H9 (cell line): ENCODE measurements at places on chromosomes 3 and 15.
A peak's percentile ranks its signal among the peaks of the same experiment; 100 is the strongest.

DNA sequence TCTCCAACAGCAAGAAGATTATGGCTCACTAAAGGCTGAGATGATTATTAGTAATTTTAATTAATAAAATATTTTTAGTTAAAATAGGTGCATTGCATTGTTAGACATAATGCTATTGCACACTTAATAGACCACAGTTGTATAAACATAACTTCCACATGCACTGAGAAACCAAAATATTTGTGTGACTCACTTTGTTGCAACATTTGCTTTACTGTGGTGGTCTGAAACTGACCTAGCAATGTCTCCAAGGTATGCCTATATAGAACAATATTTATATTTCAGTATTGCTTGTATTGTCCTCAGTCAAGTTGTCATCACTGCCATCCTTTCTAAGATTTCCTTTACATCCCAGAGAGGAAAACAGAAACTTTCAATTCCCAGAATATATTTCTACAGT lies 1215.2 kb downstream of the SI start:
- no peak for DNase-seq

- DNase-seq = no peak
Observed at GRCh38 chr3:131704098-131704497, 201.3 kb upstream of the MRPL3 start.

DNA sequence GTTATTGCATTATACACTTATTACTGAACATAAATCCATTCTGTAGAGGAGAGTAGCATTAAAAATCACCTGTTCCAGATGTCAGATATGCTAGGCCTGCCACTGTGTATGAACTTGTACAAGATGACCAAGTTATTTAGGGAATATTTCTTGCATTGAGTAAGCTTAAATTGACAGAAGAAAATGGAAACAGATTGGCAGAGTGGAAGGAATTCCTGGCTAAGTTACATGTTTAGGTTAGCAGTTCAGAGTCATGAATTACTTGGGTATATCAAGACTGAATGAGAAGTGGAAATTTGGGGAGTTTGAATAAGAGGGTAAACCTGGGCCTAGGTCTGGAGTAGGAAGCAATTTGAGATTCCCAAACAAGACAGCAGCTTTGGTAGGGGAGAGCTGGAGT lies 44.6 kb downstream of the ARHGAP31 start:
- DNase-seq = no peak

DNA sequence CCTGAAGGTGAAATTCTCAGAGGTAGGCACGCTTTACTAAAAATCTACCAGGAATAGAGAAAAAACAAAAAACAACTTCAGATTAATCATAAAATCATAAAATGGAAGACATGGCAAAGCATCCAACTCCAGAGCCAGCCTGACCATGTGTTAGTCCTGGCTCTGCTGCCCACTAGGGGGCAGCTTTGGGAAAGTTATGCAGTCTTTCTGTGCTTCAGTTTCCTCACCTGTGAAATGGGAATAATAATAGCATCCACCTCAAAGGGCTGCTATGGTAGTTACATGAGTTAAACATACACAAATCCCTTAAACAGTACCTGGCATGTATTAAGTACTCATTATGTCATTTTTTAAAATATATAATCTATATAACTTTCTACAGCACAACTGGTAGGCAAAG lies 52.3 kb downstream of the WNT5A start:
- DNase-seq = peak; percentile 43

- DNase-seq = no peak
Observed at GRCh38 chr15:43943511-43943910, 116.7 kb downstream of the WDR76 start.

GRCh38 chr3:27943106-27943505 lies 221.0 kb upstream of the EOMES start:
- DNase-seq = peak; percentile 64

DNA sequence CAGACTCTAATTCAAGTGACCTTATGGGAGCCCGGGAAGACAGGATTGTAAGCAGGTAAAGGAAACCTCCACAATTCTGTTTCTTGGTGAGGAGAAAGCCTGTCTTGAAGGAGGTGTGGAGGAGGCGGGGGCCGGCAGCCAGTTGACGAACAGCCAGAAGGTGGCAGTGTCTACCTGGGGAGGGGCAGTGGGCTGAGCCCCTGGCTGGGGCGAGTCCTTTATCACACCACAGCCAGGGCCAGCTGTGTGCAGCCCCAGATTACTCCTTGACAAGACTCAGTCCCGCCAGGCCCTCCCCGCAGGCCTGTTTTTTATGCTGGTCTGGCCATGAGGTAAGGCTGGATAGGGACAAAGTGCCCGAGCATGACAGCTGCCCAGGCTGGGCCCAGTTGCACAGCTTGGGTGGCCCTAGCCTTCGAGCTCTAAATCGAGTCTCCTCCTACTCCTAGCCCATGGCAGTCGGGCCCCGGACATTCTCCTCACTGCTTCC lies 40.9 kb upstream of the IDH2 start:
- DNase-seq = peak; percentile 94

GRCh38 chr3:143613226-143613625 lies 235.0 kb downstream of the SLC9A9 start:
- DNase-seq = no peak

GRCh38 chr3:191414732-191415131 lies 46.2 kb upstream of the PYDC2 start:
- no peak for DNase-seq

- DNase-seq = peak; percentile 41
Observed at GRCh38 chr3:194275721-194276120, 75.4 kb downstream of the CPN2 start.

GRCh38 chr3:52002748-52003147 lies 7.1 kb upstream of the RPL29 start:
- no peak for DNase-seq

DNA sequence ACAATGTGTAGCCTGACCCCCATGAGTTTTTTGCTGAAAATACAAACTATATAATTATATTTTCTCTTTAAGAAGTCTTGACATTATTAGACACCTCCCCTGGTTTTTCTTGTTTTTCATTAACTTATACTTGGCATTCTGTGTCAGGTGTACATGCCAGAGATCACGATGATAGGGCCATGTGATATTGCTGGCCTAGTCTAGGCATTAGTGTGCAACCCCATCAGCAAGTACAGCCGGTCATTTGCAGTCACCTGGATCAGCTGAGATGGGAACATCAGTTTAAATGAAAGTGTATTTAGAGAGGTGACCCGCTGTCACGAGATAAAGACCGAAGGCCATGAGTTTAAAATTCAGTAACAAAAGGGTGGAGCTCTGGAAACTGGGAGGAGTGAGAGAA lies 12.6 kb upstream of the SPPL2A start:
- no peak for DNase-seq

- DNase-seq = no peak
Observed at GRCh38 chr3:62795978-62796657, 79.1 kb downstream of the CADPS start.

- DNase-seq = no peak
Observed at GRCh38 chr3:69214241-69214640, 91.8 kb upstream of the LMOD3 start.

DNA sequence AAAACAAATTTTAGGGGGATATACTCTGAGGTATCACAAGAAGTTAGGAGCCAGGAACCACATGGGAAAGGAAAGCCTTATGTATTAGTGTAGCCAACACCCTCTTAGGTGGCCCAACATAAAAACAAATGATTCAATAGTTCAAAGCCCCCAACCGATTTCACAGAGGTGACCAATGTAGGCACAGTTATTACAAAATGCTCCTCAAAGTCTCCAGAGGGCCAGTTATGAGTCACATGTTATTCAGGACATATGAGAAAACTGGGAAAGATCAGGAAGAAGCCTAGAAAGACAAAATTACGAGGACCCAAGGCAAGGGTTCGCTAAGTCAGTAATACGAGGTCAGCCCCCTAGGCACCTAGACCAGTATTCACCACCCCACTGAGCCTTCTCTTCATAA lies 29.9 kb upstream of the FBN1 start:
- DNase-seq = no peak

GRCh38 chr15:60384526-60385126 lies 13.2 kb downstream of the ANXA2 start:
- no peak for DNase-seq

GRCh38 chr3:66692042-66692765 lies 191.4 kb upstream of the LRIG1 start:
- no peak for DNase-seq

GRCh38 chr3:137035631-137036030 lies 77.8 kb downstream of the IL20RB start:
- peak; percentile 70 for DNase-seq

DNA sequence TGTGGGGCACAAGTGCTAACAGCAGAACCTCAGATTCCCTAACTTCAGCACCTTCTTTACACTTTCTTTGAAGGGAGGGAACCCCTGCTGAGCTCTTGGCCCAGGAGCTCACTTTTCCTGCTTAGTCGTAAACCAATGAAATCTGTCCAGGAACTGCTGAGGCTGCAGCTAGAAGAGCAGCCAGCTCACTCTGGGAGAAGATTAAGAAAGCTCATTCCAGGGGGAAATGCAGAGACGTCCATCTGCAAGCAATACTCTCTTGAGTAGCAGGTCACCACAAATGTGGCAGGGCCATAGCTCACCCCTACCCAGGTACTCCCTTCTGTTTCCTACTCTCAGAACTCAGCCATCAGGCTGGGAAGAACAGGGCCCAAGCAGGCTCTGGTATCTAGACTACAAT lies 103.3 kb downstream of the WDR76 start:
- peak; percentile 52 for DNase-seq

GRCh38 chr3:115525731-115526130 lies 97.6 kb upstream of the GAP43 start:
- no peak for DNase-seq

GRCh38 chr15:70432924-70433495 lies 330.3 kb downstream of the UACA start:
- no peak for DNase-seq

GRCh38 chr3:170714562-170715535 lies 129.0 kb upstream of the SLC7A14 start:
- no peak for DNase-seq

GRCh38 chr3:178826435-178827123 lies 245.0 kb downstream of the ZMAT3 start:
- DNase-seq = no peak

DNA sequence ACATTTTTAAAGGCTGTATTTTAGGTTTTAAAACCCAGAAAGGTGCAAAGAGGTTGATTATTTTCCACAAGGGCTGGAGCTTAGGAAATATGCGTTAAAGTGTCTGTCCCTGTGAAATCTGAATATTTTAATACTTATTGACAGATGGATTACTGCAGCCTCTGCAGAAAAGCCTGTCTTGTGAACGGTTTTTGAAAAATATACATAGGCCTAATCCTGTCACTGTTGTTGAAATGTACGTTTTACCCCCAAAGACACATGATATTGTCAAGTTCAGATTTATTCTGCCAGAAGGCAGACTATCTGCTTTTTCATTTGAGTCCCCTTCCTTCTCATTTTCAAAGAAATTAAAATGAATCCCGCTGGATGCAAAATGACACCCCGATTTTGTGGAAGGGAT lies 2.2 kb upstream of the BCL6 start:
- no peak for DNase-seq

- no peak for DNase-seq
Observed at GRCh38 chr3:127884041-127884440, 31.0 kb upstream of the KBTBD12 start.

DNA sequence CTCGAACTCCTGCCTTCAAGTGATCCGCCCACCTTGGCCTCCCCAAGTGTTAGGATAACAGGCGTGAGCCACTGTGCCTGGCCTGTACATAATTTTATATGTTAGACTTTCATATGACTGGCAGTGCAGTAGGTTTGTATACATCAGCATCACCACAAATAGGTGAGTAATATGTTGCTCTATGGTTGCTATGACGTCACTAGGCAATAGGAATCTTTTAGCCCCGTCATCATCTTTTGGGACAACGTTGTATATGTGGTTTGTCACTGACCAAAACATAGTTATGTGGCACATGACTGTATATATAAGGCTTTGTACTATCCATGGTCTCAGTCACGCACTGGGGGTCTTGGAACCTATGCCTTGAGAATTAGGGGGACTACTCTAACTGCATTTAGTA lies 17.0 kb upstream of the DNAJC19 start:
- DNase-seq = no peak

DNA sequence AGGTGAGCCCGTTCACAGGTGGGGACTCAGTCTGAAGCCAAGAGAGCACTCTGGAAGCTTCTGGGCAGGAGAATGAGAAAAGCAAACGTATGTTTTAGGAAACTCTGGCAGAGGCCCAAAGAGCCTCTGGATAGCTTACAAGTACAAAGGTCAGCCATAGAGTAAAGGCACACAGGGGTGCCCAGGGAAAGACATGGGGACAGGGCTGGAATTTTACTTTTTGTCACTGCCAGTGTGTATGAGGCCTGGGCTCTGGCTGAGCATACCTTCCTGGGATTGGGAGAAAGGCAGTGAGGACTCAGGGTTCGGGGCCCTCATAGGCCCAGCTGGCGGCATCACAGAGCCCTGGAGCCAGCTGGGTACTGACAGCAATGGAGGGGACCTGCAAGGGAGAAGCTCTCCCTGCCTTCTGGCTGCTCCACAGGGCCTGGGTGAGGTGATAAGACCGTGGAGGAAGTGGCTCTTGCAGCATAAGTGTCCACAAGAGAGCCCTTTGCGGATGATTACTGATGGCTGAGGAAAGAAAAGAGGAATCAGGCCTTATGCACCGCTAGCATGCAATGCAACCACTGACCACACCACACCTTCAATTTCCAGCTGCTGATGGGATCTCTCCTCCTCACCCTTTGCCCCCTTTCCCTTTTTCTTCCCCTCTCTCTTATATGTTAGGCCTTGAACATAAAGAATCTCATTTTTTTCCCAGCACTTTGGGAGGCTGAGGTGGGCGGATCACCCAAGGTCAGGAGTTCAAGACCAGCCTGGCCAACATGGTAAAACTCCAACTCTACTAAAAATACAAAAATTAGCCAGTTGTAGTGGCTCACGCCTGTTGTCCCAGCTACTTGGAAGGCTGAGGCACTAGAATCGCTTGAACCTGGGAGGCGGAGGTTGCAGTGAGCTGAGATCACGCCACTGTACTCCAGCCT lies 25.1 kb upstream of the BCL2L10 start:
- DNase-seq = no peak

DNA sequence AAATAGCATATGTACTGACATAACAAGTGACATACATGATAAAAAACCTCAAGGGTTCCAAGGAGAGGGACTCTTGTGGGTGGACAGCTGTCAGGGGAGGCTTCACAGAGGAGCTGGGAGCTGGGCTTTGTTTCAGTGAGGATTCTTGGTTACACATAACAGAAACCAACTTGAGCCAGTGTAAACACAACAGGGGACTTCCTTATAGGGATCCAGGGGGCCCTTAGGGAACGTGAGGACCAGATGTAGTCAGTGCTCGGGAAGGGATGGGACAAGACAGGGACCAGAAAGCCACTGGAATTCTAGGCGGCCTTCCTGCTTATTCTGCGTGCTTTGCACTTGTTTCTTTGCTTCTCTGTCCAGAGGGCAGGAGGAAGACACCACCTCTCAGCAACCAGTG lies 34.9 kb downstream of the SNAPC5 start:
- DNase-seq = no peak

- DNase-seq = no peak
Observed at GRCh38 chr15:39874890-39875549, 45.0 kb downstream of the GPR176 start.
